ENCODE measurements at places on chromosomes 12 and 14. TPM values are rescaled to one million over a fixed set of nuclear protein-coding genes. Genes with fewer than 3 reads are reported as not detected.

The MLH3 gene
- total RNA-seq: 24.7 TPM

The KRR1 gene
- total RNA-seq: 110 TPM

The CEBPE gene
- total RNA-seq: not detected

The BBS10 gene
- total RNA-seq: 13.7 TPM

The XPOT gene
- total RNA-seq: 140 TPM

The NTF3 gene
- not detected for total RNA-seq

The ARHGDIB gene
- 23.5 TPM for total RNA-seq

The CIPC gene
- 18.9 TPM for total RNA-seq

DNA sequence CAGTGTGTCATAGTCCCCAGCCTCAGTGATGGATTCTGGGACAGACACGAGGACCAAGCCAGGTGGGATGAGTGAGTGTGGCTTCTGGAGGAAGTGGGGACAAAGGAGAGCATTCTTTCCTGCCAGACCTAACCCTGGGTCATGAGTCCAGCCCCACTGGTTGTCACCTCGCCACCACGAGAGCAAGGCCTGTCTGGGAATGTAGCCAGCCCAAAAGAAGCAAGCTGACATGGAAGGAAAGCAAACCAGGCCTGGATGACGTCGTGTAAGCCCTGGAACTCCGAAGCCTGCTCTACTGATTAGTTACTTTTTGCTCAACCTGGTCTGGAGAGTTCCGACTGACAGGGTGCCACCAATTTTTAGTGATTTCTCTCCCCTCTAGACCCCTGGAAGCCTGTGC is 105.9 kb downstream of the SINHCAF start:
- DNase-seq: no peak

DNA sequence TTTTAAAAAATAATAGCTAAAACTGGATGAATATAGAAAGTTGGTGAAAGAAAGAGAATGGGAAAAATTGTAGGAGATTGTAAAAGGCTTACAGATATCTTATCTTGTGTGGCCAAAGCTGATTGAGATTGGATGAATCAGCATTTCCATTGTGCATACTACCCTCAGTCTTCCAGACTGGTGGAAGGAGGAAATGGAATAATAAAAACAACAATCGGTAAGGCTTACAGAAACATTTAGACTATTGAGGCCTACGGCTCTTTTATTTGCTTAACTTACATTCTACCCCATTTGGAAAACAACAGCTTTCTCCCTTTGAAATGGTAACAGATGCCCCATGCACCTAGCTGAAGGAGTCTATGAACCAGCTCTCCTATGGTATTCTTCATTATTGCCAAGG is 129.8 kb downstream of the PTPRB start:
- no peak for DNase-seq

DNA sequence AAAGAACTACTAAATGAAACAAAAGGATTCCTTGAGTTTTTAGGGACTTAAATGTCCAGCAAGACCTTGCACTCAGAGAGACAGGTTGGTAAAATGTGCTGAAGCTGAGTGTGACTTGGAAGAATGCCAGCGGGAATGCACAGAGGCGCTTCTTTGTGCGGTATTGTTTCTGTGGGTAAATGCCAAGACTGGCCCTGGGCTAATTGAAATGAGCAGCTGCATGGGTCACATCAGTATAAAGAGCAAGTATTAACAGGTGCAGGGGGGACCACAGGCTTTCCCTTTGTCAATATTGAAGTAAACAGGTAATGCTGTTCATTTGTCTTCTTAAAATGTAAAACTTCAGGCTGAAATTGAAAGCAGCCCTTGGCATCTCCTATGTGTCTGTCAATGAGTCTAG is 74.3 kb downstream of the LMO3 start:
- DNase-seq: no peak

- DNase-seq: no peak
Measured at GRCh38 chr12:89789862-89790261, 81.2 kb upstream of the ATP2B1 start.

DNA sequence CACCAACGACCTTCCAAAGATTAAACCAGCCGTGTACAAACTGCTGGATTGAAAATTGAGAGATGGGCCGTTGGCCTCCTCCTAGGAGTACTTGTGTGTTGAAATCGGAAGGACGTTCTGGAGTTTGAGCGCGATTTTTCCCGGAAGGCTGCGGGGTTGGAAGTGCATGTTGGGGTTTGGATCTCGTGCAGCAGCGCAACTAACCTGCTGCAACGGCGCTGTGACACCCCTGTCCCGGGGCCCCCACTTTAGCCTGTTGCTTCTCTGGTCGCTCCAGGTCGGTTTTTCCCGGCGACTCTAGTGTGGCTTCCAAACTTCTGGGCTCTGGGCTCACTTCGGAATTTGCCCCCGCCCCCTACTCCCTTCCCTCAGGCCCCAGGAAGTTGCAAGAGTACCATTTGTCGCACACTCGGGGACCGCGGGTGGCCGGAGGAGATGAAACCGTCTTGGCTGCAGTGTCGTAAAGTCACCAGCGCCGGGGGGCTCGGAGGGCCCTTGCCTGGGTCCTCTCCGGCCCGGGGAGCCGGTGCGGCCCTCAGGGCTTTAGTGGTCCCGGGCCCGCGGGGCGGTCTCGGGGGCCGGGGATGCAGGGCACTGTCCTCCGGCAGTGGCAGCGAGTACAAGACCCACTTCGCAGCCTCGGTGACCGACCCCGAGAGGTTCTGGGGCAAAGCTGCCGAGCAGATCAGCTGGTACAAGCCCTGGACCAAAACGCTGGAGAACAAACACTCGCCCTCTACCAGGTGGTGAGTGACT is at the start of gene ACSS3:
ACSS3 (plus strand) TSS at position 394 of the 756 bp plus-strand sequence; CDS start at position 436, 42 bp downstream.
- no peak for DNase-seq

GRCh38 chr12:29160230-29160629 is 11.2 kb downstream of the FAR2 start:
- no peak for DNase-seq

- peak; percentile 37 for DNase-seq
Measured at GRCh38 chr14:103623883-103624482, 5.0 kb upstream of the KLC1 start.

GRCh38 chr12:57816855-57817151 is 1.7 kb downstream of the AVIL start:
- no peak for DNase-seq

DNA sequence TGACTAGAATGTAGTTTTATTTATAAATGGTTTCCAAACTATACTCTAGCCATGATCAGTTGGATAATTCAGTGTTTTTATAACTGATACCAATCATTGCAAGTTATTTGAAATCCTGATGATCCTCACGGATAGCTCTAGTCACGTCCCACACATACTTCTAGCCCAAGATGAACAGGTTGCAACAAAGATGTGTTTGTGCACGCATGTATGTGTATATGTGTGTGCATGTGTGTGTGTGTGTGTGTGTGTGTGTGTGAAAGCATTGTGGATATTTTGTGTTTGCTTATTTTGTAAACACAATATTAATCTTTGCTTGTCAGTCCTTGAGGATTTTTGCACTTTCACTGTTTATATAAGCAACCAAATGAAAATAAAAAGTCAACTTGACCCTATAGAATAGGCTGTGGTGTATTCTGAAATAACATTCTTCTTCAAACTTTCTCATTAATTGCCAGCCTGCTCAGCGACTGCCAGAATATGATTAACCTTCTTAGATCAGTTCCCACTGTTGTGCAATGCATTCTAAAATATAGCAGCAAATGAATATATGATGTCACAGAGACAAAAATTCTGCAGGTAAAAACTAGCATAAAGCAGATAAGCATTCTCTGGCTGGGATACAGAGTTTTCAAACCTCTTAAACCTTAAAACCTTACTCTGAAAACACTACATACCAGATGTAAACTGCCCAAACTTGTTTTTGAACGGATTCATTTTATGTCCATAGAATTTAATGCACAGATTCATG is 48.8 kb upstream of the HIF1A start:
- no peak for DNase-seq

DNA sequence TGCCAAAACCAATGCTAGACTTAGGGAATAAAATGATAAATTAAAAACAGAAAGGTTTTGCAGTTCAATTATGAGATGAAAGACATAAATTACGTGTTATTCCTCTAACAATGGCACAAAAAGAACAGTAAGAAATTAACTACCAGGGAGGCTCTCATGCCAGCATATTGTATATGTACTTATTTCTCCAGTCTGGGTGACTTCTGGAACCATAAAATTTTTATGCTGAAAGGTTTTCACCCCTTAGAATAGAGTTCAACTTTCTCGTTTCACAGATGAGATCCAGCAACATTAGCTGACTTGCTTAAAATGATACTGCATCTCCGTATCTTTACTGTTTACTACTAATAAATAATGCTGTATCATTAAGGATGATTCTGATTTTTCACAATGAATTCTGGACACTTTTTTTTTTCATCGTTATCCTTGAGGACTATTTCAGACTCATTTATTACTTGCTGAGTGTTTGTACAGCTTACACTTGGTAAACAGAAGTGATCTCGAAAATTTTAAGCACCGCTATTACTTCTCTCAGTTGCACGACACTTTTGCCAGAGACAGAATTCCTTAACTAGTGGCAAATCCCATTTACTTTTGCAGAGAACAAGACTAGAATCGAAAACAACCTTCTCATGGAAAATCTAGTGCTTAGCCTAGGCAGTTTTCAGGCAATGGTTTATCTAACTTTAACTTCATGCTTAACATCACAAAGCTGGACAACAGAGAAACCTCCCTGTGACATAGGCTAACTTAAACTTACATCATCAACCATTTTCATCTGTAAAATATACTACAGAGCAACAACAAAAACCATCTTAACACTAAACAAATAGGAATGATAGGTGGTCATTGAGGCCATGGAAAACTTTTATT is 2.7 kb downstream of the RSRC2 start:
- DNase-seq: no peak

DNA sequence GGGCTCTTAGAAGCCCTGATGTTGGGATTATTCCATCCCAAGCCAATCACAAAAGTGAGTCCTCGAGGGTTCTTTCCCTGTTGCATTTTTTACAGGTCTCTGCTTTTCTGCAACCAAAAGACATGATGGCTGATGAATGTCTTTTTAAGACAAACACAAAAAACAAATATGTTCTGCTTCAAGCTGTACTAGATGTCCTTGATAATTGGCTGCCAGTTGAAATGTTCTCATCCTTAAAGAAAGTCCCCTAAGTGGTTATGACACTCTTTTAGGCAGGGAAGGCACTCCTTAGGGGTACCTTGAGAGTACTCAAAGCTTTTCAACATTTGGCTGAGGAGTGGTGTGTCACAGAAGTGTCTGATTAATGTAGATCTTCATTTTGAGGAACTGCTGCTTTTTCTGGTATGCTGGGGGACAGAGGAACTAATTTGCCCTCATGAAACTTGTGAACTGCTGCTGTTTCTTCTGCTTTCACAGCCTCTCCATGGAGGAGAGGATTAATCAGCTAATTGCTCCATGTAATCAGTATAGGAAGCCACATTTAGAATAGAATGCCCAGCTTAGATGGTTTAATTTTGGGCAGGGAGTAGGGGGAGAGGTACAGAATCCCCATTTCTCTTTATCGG is 22.8 kb upstream of the IGF1 start:
- DNase-seq: no peak

- no peak for DNase-seq
Measured at GRCh38 chr12:89160716-89161123, 191.6 kb downstream of the DUSP6 start.

DNA sequence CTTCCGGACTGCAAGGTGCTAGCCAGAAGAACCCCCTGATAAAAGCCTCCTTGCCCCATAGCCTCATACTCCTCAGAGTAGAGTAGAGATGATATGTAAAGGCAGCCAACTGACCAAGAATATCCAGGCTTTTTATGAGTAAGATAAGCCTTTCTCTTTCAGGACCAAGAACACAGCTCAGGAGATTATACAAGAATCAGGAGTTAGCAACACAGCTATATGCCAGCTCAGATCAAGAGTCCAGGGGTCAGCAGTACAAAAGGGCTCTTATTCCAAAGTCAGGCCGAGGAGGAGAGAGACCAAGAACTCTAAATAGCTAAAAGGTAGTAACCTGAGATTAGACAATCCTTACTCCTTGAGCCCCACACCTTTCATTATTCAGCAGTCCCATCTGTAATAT is 135.3 kb downstream of the BTG1 start:
- no peak for DNase-seq

DNA sequence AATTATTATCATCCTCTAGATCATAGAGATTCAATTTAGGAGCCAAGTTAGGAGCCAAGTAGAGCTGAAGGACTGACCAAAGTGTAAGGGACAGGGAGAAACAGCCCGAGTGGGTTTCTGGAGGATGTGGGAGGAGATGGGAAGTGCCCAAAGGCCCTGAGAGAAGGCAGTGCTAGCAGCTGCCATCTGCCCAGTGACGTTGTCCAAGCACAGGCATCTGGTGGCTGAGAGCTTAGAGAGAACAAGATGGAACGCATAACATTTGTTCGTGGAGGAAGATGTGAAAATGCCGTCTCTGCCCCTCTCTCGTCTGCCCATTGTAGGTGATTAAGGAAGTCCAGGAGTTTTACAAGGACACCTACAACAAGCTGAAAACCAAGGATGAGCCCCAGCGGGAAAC is 34.7 kb downstream of the CD9 start:
- no peak for DNase-seq

GRCh38 chr12:105474672-105475071 is 144.2 kb downstream of the C12orf75 start:
- no peak for DNase-seq

DNA sequence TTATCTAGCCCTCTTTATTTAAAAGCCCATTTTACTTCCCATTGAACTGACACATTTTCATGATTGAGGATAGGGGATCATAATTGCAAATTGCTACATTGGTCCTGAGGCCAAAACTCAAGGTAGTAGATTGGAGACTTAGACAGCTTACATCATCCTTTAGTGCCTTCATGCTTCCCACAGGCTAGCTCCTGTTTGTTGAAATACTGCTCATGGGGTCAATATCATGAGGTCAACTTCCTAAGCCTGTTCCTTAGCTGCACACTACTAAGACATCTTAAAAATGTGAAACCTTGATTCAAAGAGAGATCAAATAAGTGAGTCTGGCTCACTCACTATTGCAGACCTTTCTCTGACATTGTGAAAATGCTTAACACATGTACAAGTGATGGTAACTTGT is 113.0 kb downstream of the TBC1D30 start:
- DNase-seq: no peak

DNA sequence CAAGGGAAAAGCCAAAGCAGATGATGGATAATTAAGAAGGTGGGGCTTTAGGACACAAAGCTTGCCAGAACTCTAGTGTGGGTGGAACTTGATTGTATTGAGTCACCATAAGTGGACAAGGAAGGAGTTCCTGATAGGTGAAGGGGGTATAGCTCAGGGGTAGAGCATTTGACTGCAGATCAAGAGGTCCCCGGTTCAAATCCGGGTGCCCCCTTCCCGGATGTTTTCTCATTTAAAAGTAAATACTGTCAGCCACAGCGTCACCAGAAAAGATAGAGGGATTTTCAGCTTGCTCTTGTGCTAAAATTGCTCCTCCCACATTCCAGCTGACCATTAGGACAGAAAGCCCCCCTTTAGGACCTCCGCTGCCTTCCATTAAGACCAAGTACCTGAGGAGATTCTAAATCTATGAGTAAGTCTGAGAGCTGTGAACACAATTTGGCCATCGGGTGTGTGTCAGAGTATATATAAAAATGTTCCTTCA is 36.6 kb downstream of the DCAF4 start:
- peak; percentile 65 for DNase-seq

- DNase-seq: no peak
Measured at GRCh38 chr12:81259360-81259759, 181.5 kb downstream of the ACSS3 start.

All from Calu3 (cell line).